ENCODE measurements at places on chromosomes 5 and 9.

DNA sequence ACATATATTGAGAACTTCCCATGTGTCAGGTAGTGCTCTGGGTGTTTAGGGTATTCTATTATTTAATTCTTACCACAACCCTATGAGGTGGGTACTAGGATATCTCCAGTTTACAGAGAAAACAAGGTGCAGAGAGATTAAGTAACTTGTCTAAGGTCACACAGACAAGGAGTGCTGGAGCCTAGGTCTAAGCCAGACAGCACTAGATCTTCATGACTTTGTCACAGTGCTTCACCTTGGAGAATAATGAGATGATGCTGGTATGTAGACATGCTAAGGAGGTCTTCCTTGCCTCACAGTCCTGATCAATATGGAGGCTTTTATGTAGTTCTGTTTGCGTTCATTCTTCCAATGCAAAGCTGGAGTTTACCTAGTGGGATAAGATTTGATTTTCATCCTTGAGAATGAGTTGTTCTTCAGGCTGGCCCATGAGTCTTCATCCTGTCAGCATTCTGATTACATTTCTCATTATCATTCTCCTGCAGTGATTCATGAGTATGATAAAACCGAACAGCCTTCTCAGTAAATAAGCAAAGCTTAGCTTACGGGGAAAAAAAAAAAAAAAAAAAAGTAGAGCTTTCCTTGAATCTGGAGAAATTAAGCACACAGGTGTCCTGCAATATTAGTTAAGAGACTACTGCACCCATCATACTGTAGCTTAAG lies 176.3 kb downstream of the C9orf152 start:
- no peak for DNase-seq

- DNase-seq, result no peak
Observed at GRCh38 chr9:112757282-112757883, 6.8 kb downstream of the SNX30 start.

DNA sequence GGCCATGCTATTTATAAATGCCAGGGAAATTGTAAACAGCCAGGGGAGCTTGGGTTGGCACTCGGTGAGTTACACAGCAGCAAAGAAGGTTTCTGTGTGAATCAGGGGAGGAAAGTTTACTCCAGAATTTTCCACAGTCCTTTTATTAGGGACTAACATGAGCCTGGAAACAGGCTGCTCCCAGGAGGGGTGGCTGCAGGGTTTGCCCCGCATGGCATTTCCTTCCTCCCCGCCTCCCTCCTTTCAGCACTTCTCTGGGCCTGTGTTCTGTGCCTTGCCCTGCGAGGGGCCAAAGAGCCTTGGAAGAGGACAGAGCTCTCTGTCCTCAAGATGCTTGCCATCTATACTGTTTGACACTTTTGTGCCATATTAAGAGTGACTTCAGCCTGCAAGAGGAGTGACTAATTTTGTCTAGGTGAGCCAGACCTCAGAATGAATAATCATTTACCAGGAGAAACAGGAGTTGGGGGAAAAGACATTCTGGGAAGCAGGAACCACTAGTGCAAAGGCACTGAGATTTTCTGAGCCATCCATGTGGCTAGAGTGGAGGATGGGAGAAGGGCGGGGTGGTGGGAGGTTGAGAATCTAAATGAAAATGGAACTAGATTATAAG lies 1.8 kb downstream of the GSN start:
- no peak for DNase-seq

GRCh38 chr9:28616310-28616709 lies 1043.0 kb upstream of the C9orf72 start:
- DNase-seq, result no peak

DNA sequence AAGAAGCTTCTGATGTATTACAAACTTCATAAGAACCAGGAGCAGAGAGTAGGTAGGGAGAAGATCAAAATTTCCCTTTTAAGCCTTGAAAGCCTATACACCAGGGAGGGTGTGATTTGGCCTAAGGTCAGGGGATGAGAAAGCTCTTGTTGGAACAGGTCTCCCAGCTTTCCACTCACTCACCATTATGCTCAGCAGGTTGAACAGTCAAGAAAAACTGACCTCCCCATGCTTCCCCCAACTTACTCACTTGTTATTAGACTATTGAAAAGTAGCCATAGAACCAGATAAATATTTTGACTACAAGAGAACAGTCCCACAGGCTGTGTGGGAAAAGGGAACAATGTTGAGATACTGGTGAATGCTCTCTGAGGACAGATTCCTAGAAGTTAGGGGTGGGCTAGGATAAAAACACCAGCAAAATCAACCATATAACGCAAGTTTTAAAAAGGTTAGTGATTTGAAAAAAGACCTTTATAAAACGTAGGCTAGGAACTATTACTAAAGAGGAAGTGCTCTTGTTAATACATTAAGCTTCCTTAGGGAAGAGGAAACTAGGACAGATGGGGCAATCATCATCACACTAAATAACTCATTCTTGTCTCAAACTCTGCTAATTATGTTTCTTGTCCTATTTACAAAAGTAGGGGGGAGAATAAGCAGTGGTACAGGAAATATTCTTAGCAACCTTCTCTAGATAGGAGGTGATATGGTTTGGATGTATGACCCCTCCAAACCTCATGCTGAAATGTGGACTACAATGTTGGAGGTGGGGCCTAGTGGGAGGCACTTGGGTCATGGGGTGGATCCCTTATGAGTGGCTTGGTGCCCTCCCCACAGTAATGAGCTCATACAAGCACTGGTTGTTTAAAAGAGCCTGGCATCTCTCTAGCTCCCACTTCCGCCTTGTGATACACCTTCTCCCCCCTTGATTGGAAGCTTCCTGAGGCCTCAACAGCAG lies 31.0 kb downstream of the PCDHGC5 start:
- no peak for DNase-seq

GRCh38 chr5:141528291-141528984 lies 39.6 kb downstream of the PCDHGC5 start:
- no peak for DNase-seq

GRCh38 chr5:84480873-84481637 lies 96.4 kb upstream of the EDIL3 start:
- no peak for DNase-seq

DNA sequence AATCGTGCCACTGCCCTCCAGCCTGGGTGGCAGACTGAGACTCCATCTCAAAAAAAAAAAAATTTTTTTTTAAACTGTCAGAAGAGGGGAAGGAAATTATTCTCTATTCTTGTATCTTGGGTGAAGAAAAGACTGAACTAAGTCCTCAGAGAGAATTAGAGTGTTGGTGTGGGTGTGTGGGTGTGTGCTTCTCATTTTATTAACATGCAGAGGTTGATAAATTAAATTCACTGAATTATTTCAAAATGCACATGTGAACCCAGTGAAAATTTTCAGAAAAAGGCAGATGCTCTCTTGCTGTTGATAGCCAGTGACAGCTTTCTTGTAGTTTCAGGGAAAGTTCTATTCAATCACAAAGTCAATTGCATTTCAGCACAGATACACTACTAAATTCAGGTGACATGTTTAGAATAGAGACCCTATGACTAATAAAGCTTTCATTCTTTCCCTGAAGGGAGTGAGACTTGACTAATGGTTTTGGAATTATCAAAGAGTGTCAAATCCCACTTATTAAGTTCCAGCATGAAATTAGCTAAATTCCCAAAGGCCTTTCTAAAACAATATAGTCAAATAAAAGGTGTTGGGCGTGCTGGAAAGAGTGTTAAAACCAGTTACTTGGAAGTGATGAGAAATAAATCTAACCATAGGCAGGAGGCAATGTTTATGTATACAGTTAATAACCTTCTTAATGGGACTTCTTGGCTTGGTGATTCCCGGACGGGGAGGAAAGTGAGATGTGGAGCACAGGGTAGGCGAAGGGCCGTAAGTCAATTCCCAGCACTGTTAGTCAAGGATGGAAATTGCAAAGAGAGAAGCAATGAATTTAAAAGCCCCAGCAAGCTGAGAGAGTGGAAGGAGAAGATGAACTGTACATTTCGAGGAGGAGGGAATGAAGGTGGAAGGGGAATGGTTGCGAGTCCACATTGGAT lies 103.2 kb upstream of the SPATA31D4 start:
- no peak for DNase-seq

- DNase-seq, result no peak
Observed at GRCh38 chr5:51433052-51433710, 49.9 kb downstream of the ISL1 start.

- DNase-seq, result no peak
Observed at GRCh38 chr5:166909926-166910325, 1381.5 kb upstream of the WWC1 start.

- DNase-seq, result no peak
Observed at GRCh38 chr5:83179966-83180365, 102.6 kb downstream of the XRCC4 start.

DNA sequence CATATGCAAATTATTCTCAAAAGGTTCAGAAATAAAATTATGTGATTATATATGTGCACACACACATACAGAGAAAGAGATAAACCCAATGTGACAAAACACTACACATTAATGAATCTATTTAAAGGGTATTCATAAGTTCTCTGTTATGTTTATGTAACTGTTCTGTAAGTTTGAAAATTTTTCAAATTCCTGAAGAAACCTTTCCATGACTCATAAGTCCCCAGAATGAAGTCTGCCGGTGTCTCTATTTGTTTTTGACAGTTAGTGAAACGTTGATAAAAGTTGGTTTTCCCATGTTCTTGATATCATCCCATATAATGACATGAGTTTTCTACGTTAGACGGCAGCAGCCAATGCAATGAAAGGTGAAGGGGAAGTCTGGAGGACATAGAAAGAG lies 199.5 kb upstream of the PUM3 start:
- DNase-seq, result no peak

DNA sequence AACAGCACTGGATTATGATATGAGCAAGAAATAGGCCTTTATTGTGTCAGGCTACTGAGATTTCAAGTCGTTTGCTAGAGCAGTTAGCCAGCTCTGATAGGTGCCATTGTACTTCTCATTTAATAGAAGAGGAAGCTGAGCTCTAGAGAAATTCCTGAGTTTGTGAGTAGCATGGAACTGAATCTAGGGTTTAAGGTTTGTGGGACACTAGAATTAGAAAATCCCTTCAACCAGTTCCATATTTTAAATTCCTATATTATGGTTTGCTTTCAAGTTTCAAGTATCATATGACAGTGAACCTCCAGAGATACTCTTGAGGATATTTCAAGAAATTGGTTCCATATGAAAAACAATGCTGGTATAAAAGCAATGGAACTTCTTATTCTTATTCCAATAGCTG lies 87.6 kb downstream of the ANKRD55 start:
- no peak for DNase-seq

DNA sequence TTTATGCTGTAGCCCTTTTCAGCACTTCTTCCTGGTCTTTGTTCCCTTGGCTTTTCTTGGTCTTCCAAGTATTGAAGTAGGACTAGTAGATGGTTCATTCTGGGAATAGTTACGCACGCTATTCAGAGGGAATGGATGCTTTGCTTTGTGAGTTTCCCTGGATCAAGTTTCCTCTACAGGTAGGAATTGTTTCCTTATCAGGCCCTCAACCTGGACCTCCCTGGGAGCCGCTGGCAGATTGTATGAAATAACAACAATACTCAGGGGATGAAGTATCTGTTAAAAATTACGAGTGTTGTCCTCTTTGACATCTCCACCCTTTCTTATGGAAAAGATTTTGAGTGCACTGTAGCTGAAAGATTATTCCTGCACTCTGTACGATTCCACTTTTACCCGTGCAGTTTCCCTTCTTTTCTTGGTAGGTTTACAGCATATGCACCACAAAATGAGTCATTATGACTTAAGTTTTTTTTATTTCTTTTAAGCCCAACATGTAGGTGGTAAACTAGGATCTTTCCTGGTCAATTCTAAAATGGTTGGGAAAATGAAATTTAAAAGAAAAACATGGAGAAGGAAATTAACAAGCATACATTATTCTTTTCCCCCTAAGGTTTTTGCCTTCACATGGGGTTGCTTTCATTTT lies 57.9 kb downstream of the ARHGAP26 start:
- no peak for DNase-seq

GRCh38 chr9:114169952-114170770 lies 14.8 kb downstream of the COL27A1 start:
- no peak for DNase-seq

DNA sequence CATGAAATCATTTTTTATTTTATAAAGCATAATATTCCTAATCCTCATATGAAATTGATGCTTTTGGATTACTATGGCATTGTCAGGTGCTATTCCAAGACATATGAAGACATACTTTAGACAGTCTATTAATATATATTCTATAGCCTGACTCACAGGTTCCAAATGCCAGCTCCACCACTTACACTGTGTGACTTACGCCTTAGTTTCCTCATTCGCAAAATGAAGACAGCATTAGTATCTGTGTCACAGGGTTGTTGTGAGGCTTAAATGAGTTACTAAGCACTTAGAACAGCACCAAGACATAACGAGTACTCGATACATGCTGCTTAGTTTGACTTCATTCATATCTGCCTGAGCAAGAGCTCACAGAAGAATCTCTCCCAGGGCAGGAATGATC lies 132.2 kb upstream of the PTGER4 start:
- DNase-seq, result no peak

- DNase-seq, result no peak
Observed at GRCh38 chr5:162429142-162429541, 361.6 kb downstream of the GABRG2 start.

DNA sequence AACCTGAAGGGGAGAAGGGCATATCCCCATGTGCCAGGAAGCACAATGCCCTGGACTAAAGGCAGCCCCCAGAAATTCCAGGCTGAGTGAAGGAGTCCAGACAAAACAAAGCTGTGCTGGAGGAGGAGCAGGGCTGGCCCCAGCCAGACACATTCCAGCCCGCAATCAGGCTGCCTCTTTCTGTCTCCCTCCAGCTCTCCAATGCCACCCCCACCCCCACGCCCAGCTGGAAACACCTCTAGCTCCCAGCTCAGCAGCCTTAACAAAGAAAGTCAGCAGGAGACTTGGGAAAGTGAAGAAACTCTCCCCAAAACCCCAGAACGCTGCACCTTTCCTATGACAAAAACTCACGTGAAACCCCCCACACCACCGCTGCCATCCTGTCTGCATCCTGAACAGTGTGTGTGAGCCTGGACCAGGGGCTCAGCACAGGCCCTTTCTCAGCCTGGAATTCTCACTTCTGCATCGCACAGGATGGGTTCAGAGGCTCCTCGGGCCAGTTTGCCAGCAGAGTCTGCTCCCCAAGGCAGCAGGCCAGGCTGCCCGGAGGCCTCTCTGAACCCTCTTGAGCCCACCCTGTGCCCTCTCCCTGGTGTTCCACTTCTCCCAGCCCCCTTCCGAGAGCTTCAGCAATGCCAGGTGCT lies 96.2 kb upstream of the ICE1 start:
- no peak for DNase-seq

Data from CD4-positive, alpha-beta memory T cell (primary cell).